ENCODE measurements at places on chromosomes 4 and X.

DNA sequence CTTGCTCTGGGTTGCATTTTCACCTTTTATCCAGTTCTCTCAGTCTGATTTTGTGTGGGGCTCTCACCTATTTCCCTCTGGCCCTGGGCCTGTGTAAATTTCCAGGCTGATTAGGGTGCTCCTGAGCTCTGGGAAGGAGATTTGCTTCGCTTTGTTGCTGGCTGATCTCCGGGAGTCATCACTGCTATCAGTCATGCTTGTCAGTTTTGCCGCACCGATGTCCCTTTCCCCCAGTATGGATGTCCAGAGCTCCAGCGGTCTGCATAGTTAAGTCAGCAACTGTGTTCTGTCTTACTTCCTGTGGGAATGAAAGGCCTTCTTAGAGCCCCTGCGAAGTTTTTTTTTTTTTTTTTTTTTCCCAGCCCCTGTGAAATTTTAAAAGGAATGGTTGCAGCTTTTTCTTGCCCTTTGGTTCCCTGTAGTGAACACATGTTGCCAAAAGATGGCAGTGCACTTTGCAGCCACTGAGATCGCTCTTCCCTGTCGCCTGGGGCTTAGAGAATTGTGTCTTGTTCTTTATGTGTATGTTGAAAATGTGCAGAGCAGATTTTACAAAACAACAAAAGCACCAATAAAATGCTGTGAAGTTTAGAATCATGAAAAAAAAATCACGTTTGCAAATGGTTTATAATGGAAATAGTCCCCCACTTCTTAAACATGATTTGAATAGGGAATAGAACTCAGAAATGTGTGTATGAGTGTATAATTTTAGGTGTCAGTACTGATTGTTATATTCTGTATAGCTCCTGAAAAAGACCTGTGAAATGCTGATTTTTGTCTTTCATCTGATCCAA lies 109.1 kb upstream of the SLC4A4 start:
- no peak for DNase-seq

GRCh38 chrX:107766470-107767150 lies 9.0 kb downstream of the TSC22D3 start:
- no peak for DNase-seq

DNA sequence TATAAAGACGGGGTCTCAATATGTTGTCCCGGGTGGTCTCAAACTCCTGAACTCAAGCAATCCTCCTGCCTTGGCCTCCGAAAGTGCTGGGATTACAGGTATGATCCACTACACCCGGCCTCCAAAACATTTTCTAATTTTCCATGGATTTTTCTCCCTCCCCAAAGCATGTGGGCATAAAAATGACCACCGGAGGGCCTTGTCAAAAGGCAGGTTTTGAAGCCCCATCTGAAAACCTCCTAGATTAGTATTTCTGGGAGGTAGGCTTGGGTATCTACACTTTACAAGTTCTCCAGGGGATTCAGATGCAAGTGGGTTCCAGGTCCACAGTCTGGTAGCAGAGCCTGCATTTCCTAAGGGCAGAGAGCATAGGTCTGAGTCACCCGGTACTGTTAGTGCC lies 1.4 kb upstream of the GPR173 start:
- DNase-seq = no peak

DNA sequence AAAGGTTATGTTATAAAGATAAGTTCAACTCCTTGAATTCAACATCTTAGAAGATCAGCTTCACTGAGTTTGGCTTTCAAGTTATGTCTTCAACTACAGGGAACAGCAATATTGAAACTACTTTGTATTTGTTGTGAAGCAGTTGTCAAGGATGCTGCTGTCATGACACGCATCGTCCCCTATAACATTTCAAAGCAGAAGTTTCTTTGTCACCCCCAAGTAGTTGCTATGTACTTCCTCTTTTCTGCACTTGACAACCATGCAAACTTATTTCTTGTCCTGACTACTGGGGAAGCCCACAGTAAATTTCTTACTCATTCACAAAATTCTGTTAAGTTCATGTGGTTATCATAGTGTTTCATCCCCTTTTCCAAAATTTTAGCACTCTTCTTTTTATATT lies 14.3 kb downstream of the ANTXR2 start:
- no peak for DNase-seq

DNA sequence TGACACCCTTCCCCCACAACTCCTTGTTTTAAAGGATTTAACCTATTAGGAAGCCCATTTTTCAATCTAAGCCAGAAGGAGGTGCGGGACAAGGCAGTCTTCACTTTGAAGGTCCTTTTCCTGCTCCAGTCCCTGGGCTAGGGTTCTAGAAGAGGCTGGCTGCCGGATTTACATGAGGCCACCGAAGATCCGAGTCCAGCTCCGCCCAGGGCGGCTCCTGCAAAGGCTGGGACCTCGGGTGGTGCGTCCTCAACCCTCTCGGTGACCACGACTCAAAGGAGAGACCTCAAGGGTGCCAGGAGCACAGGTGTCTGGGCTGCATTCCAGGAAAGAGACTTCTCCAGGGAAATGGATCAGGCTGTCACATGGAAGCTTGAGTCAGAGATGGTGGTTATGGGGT lies 471.6 kb downstream of the PCDH19 start:
- DNase-seq = no peak

DNA sequence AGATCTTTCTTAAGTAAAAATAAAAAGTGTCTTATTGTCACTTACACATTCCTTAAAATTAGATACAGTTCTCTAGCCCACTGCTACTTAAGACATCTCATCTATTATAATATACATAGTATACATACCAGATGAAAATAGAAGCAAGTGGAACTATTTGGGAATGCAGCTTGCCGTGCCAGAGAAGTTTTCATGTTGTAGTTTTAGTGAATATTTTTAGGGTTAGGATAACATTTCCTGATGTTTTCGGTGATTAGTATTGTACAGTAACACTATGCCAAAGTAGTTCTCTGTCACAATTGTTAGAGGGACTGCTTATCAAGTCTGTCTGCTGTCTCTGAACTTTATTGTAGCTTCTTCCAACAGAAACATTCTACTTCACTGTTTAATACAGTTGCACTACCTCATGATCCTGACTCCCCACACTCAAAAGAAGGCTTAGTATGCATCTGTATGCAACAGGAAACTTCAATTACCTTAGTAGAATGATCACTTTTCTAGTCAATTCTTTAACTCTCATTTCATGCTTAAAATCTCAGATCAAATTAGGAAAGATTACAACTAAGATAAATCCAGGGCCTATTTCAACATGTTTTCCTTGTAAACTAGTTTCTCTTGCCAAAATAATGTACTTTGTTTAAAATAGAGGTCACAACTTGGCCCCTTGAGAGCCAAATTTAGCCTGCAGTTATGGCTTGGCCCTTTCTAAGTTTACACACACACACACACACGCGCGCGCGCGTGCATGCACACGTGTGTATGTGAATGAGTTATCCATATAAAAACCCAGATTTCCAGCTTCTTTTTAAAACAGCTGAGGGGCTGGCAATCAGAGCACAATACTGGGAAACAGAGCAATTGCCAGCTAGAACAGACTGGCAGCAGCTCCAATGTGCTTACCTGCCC lies 42.3 kb upstream of the SRPX start:
- no peak for DNase-seq

- no peak for DNase-seq
Measured at GRCh38 chr4:81965911-81966310, 407.9 kb downstream of the HNRNPD start.

DNA sequence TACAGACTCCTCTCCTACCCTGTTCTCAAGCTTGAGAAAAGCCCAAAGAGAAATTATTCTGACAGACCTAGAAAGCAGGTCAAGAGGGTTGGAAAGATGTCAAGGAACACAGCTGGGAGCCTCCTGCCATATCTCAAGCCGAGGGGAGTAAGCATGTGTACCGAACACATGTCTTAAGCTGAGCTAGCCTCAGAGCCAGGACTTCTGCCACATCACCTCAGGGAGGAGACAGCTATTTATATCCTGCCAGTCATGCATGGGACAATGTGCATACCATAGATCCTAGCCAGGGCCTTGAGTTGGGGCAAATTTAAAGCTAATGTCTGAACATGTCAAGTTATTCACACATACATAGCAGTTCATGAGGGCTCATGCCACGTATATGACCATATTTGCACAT lies 11.8 kb downstream of the TMEM31 start:
- no peak for DNase-seq

- no peak for DNase-seq
Measured at GRCh38 chr4:181085557-181085956, 1157.6 kb upstream of the TENM3 start.

GRCh38 chr4:56681853-56682525 lies 893 bp upstream of the HOPX start:
- DNase-seq = no peak

DNA sequence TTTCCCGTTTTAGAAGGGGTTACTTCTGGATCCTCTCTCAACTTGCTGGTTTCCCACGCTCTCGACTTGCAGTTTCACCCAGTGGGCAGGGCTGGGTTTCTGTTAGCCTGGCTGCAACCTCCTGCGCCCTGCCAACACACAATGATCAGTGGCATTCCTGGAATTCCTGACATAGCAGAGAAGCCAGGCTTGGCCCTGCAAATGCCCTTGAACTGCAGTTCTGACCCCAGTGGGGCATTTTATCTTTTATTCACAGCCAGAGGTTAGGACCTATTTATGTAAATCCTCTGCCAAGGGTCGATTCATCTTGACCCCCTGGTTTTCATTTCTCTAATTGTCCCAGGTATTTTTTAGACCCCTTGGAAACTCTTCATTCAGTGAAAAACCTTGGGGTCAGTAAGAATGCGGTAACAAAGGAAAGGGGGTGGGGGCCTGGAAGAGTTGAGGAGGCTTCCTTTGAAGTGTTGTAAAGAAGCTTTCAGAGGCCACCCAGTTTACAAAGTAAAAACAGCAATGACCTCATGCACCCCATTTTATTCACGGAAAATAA lies 217.6 kb downstream of the ZNF674 start:
- DNase-seq = no peak

GRCh38 chrX:20130357-20130756 lies 11.3 kb downstream of the EIF1AX start:
- DNase-seq = no peak

DNA sequence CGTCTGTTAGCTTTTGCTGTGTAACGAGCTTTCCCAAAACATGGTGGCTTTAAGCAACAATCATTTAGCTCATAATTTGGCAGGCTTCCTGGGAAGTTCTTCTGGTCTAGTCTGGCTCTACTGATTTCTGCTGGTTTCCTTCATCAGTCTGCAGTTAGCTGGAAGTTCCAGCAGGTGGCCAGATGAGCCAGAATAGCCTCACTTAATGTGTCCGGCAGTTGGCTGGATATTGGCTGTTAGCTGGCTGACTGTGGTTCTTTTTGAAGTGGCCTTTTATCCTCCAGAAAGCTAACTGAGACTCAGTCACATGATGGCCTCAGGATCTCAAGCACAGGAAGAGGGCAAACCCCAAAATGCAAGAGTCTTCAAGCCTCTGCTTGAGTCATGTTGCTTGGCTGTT lies 34.9 kb downstream of the FTHL17 start:
- DNase-seq = peak; percentile 14
